ENCODE measurements at places on chromosomes 2 and 18. TPM values are rescaled to one million over a fixed set of nuclear protein-coding genes. Genes with fewer than 3 reads are reported as not detected.

The HK2 gene
- total RNA-seq = 40.9 TPM

- no peaks in the 10 kb centered on the region for H3K27me3 ChIP-seq
- H3K36me3 ChIP-seq = no peaks in the 10 kb centered on the region
- H3K4me1 ChIP-seq = no peaks in the 10 kb centered on the region
- H3K27ac ChIP-seq = no peak overlapping the region
- DNase-seq = no peak
These were observed 52.9 kb downstream of the DCDC2C start for GRCh38 chr2:3756306-3756705.

DNA sequence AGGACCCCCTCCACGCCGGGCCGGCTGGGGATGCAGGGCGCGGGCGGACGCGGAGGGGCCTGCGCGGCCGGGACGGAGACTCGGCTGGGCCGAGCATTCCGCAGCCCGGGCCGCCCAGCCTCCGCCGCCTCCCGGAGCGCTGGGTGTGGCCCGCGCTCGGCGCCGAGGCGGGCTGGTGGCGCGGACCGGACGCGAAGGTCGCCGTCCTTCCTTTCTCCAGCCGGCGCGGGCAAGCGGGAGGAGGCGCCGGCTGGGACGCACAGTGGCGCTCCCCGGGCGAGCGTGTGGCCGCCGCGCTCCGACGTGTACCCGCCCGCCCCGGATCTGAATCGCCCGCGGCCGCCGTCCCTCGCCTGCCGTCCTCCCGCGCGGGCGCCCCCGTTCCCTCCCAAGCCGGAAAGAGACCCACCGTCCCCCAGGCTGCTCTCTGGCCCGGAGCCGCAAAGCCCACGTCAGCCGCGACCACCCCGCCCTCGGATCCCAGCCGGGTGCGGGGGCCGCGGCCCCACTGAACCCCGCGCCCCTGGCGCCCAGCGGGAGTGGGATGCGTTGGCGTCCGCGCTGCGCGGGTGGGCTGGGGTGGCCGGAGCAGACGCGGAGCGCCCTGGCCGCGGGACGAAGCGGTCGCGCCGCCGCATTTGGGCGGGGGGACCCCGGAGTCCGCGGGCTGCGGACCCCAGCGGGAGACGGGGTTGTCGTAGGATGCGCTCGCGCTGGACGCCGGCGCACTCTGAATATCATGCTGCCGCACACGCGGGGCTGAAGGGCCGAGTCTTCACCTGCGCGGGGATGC is 634 bp downstream of the SPATS2L start:
- H3K27me3 ChIP-seq = peaks cover 25% of the 10 kb centered on the region
- H3K4me1 ChIP-seq = peaks cover 26% of the 10 kb centered on the region
- H3K27ac ChIP-seq = no peak overlapping the region
- peaks cover 12% of the 10 kb centered on the region for H3K36me3 ChIP-seq
- H3K4me3 ChIP-seq = peak overlapping the region; percentile 79
- DNase-seq = peak; percentile 73

DNA sequence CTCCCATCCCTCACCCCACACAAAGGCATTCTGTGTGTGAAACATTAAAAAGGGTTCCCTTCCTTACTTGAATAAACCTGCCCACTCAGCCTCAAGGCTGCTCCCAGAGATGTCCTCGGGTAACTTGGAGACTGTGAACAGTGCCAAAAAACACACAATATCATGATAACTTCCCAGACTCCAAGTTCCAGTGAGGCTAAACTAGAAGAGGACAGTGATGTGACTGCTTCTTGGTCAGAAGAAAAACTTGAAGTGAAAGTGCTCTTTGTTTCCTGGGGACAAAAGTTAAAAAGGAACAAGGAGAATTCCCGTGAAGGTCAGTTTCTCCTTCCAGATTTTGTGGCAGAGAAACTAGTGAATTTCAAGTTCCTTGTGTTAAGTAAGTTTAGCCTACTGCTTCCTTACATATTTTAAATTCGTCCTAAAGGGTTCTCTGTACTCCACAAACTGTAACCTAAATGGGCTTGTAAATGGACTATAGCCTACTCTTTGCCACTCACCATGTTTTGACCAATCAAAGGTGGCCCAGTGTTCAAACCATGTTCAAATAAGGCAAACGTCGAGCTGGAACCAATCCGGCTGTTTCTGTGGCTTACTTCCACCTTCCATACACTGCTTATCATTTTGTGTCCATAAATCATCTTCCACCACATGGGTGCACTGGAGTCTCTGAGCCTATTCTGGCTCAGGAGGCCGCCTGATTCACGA is 20.4 kb downstream of the TPRKB start:
- H3K4me3 ChIP-seq = no peak overlapping the region
- DNase-seq = no peak
- H3K36me3 ChIP-seq = no peaks in the 10 kb centered on the region
- no peak overlapping the region for H3K27ac ChIP-seq

The MYCN gene
- not detected for total RNA-seq

The ALPG gene
- not detected for total RNA-seq

The FSHR gene
- total RNA-seq = not detected

DNA sequence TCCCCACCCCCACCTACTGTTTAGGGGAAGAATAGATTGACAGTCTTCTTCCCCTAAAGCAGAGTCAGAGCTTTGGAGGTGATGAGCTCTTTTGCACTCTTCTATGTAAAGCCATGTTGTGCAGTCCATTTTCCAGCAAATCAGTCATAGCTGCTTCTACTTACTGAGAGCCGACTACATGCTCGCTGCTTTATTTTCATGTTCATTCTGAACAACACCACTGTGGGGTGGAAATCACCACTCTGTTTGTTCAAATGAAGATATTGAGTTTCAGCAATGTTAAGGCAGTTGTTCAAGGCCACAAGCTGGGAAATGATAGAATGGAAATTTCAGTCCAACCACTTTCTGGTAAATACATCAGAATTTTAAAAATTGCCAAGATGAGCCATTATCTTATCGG is 88.3 kb downstream of the INSIG2 start:
- no peak overlapping the region for H3K27ac ChIP-seq
- no peaks in the 10 kb centered on the region for H3K36me3 ChIP-seq
- H3K27me3 ChIP-seq = peaks cover 2% of the 10 kb centered on the region
- H3K4me3 ChIP-seq = no peak overlapping the region
- H3K4me1 ChIP-seq = peaks cover 2% of the 10 kb centered on the region
- no peak for DNase-seq

The SERPINB10 gene
- not detected for total RNA-seq

- no peaks in the 10 kb centered on the region for H3K27me3 ChIP-seq
- no peaks in the 10 kb centered on the region for H3K4me1 ChIP-seq
- H3K36me3 ChIP-seq = no peaks in the 10 kb centered on the region
- no peak overlapping the region for H3K27ac ChIP-seq
- H3K4me3 ChIP-seq = no peak overlapping the region
These were observed 316.8 kb downstream of the DCDC2C start for GRCh38 chr2:4020153-4020552.

The TSGA10 gene
- total RNA-seq = 8.0 TPM

GRCh38 chr2:62964050-62964449 is 86.6 kb upstream of the OTX1 start:
- no peaks in the 10 kb centered on the region for H3K27me3 ChIP-seq
- no peak for DNase-seq
- peaks cover 2% of the 10 kb centered on the region for H3K36me3 ChIP-seq
- no peak overlapping the region for H3K27ac ChIP-seq

The CDK15 gene
- not detected for total RNA-seq

DNA sequence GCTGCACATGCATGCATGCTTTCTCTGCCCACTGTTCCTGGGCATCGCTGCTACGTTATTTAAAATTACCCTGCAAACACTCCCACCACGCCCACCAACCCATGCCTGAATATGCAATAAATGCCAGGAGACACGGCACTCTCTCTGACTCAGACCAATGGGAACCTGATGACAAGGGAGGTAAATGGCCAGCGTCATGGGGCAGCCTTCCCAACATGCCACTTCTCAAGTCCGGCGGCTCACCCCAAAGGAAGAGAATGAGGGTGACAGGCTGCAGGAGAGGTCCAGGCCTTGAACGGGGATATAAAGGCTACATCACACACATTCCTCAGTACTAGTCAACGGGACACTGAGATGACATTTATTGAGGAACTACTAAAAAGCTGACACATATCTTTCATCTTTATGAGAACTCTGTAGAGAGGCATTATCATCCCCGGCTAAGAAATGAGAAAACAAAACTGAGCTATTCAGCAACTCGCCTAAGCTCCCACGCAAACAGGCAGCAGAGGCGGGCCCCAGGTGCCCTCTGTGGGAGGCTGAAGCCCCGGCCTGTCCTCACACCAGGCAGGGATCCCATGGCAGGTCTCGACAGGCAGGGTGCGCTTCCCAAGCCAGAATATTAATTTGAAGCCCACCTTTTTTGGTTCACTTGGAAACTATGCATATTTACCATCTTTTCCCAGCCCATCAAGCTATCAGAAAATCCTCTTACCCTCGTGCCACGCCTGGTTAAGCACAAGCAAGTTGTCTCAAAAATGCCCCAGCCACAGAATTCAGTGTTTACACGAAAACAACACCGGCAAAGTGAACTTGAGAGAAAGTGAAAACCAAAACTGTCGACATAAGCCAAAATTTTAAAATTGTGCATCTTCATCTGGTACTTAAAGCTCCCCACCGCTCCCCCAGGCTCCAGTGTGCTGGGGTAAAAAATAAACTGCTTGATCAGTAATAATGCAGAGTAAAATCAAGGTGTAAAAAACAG is 166.3 kb downstream of the HDAC4 start:
- H3K4me3 ChIP-seq = no peak overlapping the region
- peaks cover 15% of the 10 kb centered on the region for H3K36me3 ChIP-seq
- H3K27ac ChIP-seq = no peak overlapping the region
- peaks cover 36% of the 10 kb centered on the region for H3K4me1 ChIP-seq
- no peaks in the 10 kb centered on the region for H3K27me3 ChIP-seq

GRCh38 chr2:218799990-218800389 is 18.0 kb downstream of the CYP27A1 start:
- peaks cover 59% of the 10 kb centered on the region for H3K27me3 ChIP-seq
- no peaks in the 10 kb centered on the region for H3K36me3 ChIP-seq
- no peak for DNase-seq
- H3K4me3 ChIP-seq = no peak overlapping the region

DNA sequence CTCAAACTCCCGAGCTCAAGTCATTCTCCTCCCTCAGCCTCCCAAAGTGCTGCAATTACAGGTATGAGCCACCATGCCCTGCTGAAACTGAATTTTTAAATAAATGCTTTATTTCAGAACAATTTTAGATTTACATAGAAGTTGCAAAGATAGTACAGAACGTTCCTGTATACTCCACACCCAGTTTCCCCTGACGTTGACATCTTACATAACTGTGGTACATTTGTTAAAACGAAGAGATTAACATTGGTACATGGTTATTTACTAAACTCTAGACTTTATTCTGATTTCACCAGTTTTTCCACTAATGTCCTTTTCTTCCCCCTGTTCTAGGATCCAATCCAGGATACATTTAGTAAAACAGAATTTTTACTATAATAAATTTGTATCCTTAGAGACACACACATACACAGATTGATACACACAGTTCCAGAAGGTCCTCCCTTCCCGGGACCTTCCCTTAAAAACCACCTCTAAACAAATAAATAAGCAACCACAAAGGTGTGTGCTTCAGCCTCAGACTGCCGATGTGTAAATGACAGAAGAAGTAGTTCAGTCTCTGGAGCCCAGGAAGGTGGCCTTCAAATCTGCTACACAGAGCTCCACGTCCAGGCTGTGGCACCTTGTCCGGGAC is 6.9 kb downstream of the NEU2 start:
- no peaks in the 10 kb centered on the region for H3K4me1 ChIP-seq
- no peak overlapping the region for H3K27ac ChIP-seq
- no peaks in the 10 kb centered on the region for H3K36me3 ChIP-seq
- no peak for DNase-seq

DNA sequence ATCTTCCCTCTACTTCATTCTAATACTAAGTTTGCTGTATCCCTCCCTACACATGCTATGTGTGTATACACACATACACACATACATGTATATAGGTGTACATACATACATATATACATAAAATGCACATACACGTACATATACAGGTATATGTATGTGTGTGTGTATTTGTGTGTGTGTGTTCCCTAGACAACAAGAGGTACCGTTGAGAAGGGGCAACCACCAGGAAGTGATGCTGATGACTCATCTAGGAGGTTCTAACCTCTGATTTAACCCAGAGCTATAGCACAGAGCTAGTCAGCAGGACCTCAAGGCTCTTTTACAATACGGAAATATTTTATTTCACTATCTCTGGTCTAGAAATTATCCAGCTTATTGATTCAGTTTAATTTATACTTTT is 139.2 kb downstream of the LAMA3 start:
- H3K27me3 ChIP-seq = peaks cover 2% of the 10 kb centered on the region
- no peak for DNase-seq
- H3K4me1 ChIP-seq = peaks cover 28% of the 10 kb centered on the region
- H3K4me3 ChIP-seq = peak overlapping the region; percentile 33
- peak overlapping the region; percentile 73 for H3K27ac ChIP-seq

DNA sequence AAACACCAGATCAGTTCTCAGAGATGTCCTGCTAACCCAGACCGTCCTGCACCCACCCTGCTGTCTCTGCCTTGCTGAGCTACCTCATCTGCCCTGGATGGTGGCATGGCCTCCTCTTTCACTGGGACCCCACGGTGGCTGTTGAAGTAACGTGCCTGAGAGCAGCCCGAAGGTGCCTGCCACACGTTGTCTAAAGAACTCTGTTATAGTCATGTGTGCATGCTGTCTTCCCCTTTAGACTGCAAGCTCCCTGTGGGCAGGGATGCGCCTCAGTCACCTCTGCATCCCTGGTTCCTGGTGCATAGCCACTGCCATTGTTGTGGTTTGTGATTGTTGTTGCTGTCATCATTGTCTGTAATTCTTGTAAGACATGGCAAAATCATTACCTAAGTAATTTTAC is 235.9 kb downstream of the EIPR1 start:
- DNase-seq = no peak
- no peaks in the 10 kb centered on the region for H3K4me1 ChIP-seq
- H3K36me3 ChIP-seq = no peaks in the 10 kb centered on the region

DNA sequence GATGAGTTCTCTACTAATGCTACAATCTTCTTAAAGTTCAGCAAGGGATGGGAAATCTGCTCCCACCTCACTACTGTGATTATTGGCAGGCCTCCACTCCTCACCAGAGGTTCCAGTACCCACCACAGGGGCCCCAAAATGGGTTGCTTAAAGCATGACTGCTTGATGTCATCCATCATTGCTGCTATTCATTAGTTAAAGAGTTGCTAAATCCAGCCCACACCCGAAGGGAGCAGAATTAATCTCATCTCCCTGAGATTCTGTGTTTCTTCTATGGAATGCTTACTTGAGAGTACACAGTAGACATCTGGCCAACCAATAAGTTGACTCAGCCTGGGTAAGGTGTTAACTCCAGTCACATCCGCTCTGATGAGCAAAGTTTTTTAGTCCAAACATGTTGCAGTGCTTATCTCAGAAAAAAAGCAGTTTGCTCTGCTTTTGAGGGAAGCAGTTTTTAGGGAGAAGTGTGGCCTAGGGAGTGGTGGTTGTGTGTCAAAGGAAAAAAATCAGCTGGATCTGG is 690.2 kb upstream of the POU3F3 start:
- DNase-seq = no peak
- no peaks in the 10 kb centered on the region for H3K36me3 ChIP-seq
- H3K4me3 ChIP-seq = no peak overlapping the region
- no peaks in the 10 kb centered on the region for H3K4me1 ChIP-seq

DNA sequence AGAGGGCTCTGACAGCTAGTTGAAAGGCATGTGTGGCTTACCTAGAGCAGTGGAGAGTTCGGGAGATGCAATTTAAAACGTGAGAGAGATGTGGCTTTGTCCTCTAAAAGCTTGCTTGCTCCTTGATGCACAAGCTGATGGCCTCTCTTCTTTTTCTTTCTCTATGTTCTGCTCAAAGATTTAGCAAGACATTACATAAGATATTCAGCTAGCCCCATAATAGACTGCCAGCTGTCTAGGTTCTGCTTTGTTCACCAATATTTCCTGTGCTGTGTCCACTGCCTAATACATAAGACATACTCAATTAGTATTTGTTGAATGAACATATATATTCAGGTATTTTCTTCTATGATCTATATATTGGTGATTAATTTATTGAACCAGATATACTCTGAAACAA is 31.1 kb downstream of the SPATS2L start:
- no peaks in the 10 kb centered on the region for H3K27me3 ChIP-seq
- H3K36me3 ChIP-seq = peaks cover 18% of the 10 kb centered on the region
- no peak for DNase-seq
- no peak overlapping the region for H3K27ac ChIP-seq
- peaks cover 14% of the 10 kb centered on the region for H3K4me1 ChIP-seq

All from activated naive CD8-positive, alpha-beta T cell treated with anti-CD3 and anti-CD28 coated beads, Interleukin-2, amount 10 ng/mL, durations not matched to agents 7 days and 5 days (primary cell).